Right atrium auricular region (tissue), 2 donors: ENCODE measurements at places on chromosomes 7 and 10. TPM values are rescaled to one million over a fixed set of nuclear protein-coding genes. Genes with fewer than 3 reads are reported as not detected.

Gene DUS4L
- 7.2 TPM for total RNA-seq

Gene TWIST1
- total RNA-seq: 6.2 TPM

DNA sequence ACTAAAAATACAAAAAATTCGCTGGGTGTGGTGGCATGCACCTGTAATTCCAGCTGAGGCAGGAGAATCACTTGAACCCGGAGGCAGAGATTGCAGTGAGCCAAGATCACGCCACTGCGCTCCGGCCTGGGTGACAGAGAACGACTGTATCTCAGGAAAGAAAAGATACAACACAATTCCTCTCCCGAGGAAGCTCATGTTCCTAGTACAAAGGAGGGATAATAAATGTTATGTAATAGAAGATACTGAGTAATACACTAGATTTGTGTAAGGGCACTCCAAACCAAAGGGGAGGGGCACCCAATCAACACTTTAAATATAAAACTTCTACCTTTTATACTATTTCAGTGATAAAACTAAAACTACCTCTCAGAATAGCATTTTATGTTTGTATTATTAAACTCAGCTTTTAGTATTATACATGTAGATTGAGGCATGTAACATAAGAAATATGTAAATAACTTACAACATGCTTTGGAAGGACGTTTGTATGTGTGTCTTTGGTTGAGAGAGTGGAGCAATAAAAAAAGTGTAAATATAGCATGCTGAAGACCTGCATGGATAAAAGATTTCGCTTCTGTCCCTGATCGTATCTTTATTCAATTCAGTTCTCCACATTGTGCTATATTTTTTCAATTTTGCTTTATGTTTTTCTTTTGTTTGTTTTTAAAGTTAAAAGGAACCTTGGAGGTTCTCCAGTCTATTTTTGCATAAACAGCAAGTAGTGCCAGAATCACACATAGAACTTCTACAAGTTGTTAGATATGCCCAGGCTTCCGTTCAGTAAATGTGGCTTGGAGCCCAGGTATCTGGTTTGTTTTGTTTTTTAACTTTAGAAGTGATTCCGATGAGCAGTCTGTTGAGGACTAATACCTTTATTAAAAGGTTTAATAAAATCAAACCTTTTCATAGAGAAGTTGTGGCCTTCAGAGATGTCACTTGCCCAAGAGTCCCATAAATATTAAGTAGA, 71.9 kb downstream of the WAC start:
- no peak for DNase-seq

DNA sequence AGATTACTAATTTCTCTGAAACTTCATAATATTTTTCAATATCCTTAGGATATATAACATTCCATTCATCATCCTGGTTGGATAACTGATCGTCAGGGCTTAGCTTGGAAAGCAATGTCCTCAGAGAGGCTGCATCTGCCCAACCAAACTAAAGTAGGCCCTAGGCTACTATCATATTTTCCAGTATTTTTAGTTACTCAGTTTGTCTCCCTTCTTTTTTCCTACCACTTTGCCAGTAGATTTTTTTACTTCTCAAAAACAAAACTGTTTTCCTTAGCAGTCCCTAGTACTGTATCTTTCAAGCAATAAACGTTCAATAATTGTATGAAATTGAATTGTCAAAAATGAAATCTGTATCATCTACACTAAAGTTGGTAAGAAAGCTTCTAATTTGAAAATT, 452.0 kb downstream of the TFEC start:
- no peak for DNase-seq
